H9 (cell line): ENCODE measurements at places on chromosomes 4 and X.

DNA sequence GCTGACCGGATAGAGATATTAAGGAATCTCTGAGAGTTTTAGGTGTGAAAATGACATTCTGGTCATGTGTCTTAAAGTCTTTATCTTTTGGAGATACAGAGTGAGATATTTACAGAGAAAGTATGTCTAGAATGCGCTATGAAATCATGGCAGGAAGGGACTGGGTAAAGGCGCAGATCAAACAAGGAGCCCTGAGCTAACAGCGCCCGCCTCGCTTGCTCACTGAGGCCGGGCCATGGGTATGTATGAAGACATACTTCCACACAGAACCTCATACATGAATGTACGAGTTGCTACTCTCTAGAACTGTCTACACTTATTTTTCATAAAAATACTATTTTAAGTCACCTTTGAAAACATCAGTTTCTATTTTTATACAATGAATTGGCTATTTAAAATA lies 20.0 kb downstream of the FAM53A start:
- no peaks in the 10 kb centered on the region for H3K4me1 ChIP-seq
- H3K27me3 ChIP-seq = no peaks in the 10 kb centered on the region
- DNase-seq = no peak
- H3K27ac ChIP-seq = no peak overlapping the region

DNA sequence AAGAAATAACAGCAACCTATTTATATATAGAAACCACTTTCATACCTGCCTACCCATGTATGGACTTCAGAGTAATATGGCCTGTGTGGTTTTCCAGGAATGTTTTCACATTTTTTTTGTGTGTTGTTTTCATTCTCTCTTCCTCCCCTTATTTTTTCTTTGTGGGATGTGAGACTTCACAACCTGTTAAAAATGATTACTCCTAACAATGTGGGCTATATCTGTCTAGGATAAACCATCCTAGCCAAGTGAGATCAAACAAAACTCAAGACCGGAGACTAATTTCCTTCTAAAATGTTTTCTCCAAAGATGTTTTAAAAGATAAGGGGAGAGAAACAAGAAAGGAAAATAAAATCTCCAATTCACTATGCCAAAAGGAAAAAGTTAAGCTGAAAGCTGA lies 106.1 kb upstream of the DIPK2B start:
- DNase-seq = no peak
- no peaks in the 10 kb centered on the region for H3K4me1 ChIP-seq
- no peaks in the 10 kb centered on the region; the same call in 1 of the 2 replicates for H3K36me3 ChIP-seq
- no peaks in the 10 kb centered on the region for H3K27me3 ChIP-seq
- H3K4me3 ChIP-seq = no peak overlapping the region

DNA sequence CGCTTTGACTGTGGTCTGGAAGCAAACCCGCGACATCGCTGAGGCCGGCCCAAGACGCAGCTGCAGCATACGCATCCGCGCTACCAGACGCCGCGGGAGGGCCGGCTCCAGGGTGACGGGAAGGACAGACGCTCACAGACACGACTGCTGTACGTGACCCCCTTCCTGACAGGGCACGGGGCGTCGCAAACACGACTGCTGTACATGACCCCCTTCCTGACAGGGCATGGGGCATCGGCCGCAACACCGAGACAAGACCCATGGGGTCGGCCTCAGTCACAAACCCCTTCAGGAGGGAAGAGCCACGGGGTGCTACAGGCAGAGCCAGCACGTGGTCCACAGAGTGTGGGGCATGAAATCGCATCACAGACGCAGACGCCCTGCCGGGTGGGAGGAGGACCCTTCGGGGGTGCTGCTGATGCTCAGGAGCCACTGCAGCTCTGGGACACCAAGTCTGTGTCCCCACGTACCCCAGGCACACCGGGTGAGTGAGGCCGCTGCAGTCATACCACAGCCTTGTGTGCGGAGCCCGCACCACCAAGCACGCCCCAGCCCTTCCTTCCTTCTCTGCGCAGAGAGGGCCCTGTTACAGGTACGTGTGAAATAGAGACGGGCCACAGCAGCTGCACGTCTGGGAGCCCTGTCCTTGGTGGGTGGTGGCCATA lies 38.7 kb upstream of the CPLX1 start:
- H3K27me3 ChIP-seq = no peaks in the 10 kb centered on the region
- no peaks in the 10 kb centered on the region for H3K4me1 ChIP-seq
- DNase-seq = no peak
- H3K4me3 ChIP-seq = no peak overlapping the region
- H3K36me3 ChIP-seq = peaks cover 20% of the 10 kb centered on the region
- no peak overlapping the region for H3K27ac ChIP-seq

DNA sequence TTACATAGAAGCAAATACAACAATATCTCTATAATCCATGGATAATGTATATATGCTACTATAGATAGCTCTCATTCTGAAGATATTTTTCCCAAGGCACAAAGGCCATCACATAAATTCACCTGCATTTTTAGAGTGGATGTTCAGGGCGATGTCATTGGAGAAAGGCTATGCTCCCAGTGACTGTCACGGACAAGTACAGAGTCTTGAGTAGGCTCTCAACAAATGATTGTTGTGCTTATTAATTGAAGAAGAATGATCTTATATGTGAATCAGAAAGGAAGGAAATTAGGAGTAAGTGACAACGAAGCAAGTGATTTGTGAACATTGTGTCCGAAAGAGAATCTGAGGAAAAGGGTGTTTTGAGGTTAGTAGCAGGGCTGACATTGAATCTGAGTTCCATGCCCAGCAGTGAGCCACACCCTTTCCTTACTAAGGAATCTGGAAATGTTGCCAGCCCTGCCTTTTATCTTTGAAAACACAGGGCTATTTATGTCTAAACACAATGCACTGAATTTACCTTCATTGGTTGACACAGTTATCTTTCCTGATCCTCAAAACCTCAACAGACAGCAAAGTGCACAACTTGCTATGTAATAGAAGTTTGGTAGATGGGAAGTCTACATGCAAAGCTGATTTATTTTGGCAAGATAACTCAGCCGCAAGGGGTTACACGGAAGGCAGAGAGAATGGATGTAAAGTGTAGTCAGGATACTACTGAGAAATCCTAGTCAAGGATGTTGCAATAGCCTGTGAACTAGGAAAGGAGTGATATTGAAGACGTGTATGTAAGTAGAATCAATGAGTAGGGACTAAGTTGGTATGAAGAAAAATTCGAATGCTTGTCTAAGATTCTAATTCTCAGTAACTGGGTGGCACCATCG lies 50.4 kb downstream of the SORBS2 start:
- H3K4me1 ChIP-seq = 0 out of 2 replicates have a peak, but pooled peaks cover 4% of the 10 kb centered on the region
- DNase-seq = no peak
- H3K27me3 ChIP-seq = no peaks in the 10 kb centered on the region
- no peak overlapping the region for H3K27ac ChIP-seq
- H3K4me3 ChIP-seq = no peak overlapping the region
- H3K36me3 ChIP-seq = peaks cover 11% of the 10 kb centered on the region; the same call in 2 of the 3 replicates
